Panc1 (cell line): ENCODE measurements at places on chromosomes 16 and 17. TPM values are rescaled to one million over a fixed set of nuclear protein-coding genes. Genes with fewer than 3 reads are reported as not detected.

Gene ADCY9
- total RNA-seq: 29.8 TPM

Gene LRRC75A
- 1.2 TPM for total RNA-seq

DNA sequence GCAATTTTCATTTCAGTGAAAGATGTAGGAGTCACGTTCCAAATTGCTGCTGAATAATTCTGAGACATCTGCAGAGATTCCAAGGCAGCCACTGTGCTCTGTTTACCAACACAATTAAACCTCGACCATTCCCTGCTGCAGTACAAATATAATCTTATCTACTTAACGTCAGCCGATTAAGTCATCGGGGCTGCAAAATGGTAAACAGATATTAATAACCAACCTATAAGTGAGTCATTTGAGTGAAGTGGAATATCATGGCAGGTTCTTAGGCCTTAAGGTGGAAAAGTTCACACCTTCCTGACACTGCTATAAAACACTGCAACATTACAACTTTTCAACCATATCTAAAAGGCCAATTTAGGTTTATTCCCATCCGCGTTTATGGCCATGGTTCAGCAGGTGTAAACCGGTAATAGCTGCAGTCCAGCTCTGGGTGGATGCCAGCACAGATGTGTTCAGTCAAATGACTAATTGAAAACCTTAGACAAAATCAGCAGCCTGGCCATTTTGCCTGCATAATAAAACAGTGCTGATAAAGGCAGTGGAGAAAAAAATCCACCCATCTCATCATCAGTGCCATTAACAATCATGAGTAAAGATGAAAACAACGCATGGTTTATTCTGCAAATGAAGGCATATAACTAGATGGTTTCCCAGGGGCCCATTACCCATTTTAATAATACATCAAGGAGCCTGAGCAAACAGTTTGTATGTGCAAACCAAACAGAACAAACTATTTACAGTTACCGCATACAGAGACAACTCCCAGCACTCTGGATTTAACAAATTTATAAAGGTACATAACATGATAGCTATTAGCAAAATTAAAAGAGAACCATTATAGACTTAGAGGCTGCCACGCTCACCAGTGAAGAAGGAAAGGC lies 202.9 kb upstream of the IRX3 start:
- no peak overlapping the region for H3K4me3 ChIP-seq
- no peaks in the 10 kb centered on the region; the same call in 1 of the 2 replicates for H3K27me3 ChIP-seq
- DNase-seq: no peak
- H3K27ac ChIP-seq: no peak overlapping the region
- no peaks in the 10 kb centered on the region for H3K36me3 ChIP-seq

DNA sequence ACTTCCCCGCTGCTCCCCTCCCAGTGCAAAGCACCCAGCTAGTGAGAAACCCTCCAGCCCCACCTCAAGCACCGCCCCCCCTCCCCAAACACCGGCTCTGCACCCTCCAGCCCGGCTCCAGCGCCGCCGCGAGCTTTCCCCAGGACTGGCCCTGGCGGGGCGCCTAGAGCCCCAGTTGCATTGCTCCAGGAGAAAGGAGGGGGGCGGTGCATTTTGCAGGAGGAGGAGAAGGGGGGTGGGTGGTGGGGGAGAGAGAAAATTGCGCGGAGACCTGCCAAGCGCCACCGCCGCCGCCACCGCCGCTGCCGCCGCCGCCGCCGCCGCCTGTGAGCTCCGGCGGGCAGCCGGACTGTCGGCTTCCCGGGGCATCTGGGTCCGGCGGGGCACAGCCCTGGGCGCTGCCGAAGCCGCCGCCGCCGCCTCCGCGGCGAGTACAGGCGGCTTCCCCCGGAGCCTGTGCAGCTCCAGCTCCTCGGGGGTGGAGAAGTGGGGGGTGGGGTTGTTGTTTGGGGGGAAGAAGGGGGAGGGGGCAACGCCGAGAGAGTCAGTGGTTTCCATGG lies 333 bp upstream of the NOG start:
- no peak for DNase-seq
- peaks cover 5% of the 10 kb centered on the region for H3K27me3 ChIP-seq
- no peak overlapping the region; the same call in 1 of the 2 replicates for H3K27ac ChIP-seq
- peaks cover 13% of the 10 kb centered on the region for H3K4me1 ChIP-seq
- no peaks in the 10 kb centered on the region for H3K36me3 ChIP-seq

DNA sequence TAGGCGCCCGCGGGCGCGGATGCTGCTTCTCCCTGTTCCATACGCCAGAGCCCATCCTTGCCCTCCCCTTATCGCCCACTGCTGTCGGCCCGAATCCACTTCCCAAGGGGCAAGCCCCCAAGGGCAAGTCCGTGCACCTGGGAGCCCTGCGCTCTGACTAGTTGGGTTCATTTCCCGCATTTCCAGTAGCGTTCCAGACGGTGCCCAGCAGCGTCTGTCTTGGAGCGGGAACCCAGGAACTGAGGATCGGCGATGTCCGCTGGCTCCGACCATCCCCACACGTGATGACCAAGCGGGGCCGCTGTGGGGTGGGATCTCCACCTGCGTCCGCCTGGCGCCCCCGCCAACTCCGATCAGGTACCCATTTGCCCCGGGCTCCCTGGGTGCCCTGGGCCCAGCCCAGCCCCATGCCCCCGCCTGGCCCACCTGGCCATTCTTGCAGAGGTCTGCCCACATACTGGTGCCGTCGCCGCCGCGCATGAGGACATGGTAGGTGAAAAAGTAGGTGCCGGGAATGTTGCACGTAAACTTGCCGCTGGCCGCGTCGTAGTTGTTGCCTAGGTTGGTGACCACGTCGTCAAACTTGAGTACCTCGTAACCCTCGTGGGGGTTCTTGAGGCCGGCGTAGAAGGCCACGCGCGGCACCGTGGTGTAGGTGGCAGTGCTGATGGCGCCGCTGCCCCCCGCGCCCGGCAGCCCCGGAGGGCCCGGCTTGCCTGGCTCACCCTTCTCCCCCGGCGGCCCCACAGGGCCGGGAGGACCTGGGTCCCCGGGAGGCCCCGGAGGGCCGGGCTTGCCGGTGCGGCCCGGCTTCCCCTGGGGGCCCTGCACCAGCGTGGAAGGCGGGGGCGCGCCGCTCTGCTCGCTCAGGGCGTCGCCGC lies 837 bp downstream of the C1QL1 start:
- no peaks in the 10 kb centered on the region for H3K27me3 ChIP-seq
- no peak overlapping the region for H3K27ac ChIP-seq
- no peaks in the 10 kb centered on the region for H3K36me3 ChIP-seq
- H3K4me3 ChIP-seq: peak overlapping the region; percentile 13; the same call in 1 of the 2 replicates

DNA sequence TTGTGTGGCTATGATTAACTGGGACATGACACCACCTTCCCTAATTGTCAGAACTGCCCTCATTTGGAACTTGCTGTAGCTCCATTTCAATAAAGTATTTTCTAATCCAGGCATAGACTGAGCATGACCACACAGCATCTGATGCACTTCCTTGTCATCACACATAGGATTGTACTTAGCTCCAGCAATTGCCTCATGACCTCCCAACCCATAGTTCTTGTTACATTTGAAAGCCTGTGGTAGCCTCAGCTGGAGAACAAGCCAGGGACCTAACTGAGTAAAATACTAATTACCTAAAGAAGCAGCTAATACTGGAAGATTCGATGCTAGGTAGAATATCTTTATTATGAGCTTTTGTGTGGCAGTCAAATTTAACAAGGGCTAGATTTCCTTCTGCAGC lies 187.3 kb upstream of the KIF2B start:
- H3K27ac ChIP-seq: no peak overlapping the region
- H3K36me3 ChIP-seq: no peaks in the 10 kb centered on the region
- no peaks in the 10 kb centered on the region for H3K27me3 ChIP-seq
- no peak for DNase-seq
- no peak overlapping the region for H3K4me3 ChIP-seq
- no peaks in the 10 kb centered on the region; the same call in 1 of the 2 replicates for H3K4me1 ChIP-seq
